Psoas muscle (tissue), 8 donors: ENCODE measurements at places on chromosomes 3 and 15.

GRCh38 chr3:120566243-120566975, 29.7 kb upstream of the NDUFB4 start:
- H3K4me1 ChIP-seq = no peaks in the 10 kb centered on the region
- no peak overlapping the region for H3K27ac ChIP-seq
- no peak overlapping the region for H3K4me3 ChIP-seq
- H3K36me3 ChIP-seq = no peaks in the 10 kb centered on the region
- no peaks in the 10 kb centered on the region for H3K27me3 ChIP-seq

DNA sequence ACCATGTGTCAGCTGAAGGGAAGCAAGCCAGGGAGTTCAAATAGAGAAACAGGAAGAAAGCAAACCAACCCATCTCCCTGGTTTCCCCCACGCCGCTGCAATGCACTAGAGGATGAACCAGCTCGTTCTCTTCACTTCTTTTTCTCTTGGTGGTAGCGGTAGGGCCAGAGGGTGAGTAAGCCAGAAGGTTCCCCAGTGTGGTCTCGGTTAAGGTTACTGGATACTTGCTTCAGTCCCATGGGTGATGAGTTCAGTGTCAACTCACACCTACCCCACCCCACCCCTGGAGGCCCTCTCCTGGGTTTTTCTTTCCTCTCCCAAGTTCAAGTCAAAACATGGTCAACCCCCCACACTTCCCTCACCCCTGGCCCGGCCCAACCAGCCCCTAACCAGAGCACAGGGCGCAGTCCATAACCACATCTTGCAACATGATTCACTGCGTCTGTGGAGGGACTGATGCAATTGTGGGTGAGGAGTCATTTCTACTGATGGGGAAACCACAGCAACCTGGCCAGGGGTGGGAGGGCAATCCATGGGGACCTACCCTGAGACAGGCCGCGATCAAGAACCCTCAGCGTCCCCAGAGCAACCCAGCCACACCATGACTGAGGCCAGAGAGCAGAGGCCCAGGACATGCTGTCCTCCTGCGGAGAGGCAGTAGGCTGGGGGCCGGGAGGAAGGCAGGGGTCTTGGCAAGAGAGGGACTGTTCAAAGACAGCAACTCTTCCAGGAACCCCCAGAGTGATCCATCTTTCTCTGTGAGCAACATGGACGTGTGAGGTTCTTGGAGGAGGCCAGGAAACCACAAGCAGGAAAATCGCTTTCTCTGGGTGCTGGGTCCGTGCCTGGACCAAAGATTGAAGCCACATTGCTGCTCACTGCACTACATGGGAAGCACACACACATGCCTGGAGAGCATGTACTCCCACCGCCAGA, 276.6 kb downstream of the UACA start:
- H3K4me3 ChIP-seq = no peak overlapping the region
- no peaks in the 10 kb centered on the region for H3K4me1 ChIP-seq
- DNase-seq = peak; percentile 70
- no peak overlapping the region for H3K27ac ChIP-seq
- no peaks in the 10 kb centered on the region for H3K36me3 ChIP-seq

DNA sequence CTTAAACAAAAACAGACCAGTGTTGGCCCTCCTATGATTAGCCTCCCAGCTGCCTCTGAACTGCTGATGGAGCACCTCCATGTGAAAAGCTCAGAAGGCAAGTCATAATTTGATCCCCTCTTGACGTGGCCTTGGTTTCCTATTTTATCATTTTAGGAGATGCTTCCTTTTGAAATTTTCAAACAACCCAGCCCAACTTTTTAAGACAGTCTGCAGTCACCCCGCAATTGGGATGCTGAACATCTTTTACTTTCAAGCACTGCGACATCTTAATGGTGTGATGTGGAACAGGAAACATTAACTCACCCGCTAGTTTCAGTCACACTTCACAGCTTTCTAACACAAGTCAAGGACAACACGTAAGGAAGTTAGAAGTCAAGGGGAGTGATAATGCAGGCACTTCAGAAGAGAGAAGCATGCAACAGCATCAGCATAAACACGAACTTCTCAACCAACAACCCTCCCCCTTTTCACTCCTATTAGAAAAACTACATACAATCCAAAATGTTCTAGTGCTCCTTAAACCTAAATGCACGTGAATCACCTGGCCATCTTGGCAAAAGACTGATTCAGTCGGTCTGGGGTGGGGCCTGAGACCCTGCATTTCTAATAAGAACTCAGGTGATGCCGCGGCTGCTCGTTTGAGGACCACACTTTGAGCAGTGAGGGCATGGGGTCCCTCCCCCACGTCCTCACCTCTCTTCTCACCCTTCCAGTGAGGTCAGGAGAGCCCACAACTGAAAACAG, 161.5 kb downstream of the FOXP1 start:
- no peaks in the 10 kb centered on the region for H3K27me3 ChIP-seq
- DNase-seq = no peak
- H3K4me1 ChIP-seq = no peaks in the 10 kb centered on the region
- no peak overlapping the region for H3K27ac ChIP-seq
- no peak overlapping the region for H3K4me3 ChIP-seq
- no peaks in the 10 kb centered on the region for H3K36me3 ChIP-seq

DNA sequence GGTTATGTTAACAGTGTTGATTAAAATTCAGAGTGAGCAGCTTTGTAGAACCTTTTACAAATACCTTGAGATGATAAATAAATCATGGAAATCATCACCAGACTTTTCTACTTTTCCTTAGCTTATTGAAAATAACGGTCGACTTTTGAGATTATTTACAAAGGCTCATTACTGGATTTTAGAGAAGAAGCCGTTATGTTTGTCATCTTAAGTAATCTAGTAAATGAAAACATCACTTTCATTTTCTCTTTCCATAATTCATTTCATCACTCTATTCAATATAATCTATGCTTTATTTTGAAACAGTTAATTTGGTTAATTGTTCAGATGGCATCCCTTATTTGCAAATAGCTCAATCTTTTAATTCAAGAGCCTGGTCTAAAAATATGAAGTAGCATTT, 3.6 kb downstream of the PLCL2 start:
- no peak for DNase-seq
- peaks cover 78% of the 10 kb centered on the region for H3K4me1 ChIP-seq
- no peaks in the 10 kb centered on the region for H3K27me3 ChIP-seq
- peak overlapping the region; percentile 51 for H3K27ac ChIP-seq
- no peaks in the 10 kb centered on the region for H3K36me3 ChIP-seq
